Cardiac muscle cell (in vitro differentiated cells and primary cell): ENCODE measurements at places on chromosomes 7 and 10. TPM values are rescaled to one million over a fixed set of nuclear protein-coding genes. Genes with fewer than 3 reads are reported as not detected.

DNA sequence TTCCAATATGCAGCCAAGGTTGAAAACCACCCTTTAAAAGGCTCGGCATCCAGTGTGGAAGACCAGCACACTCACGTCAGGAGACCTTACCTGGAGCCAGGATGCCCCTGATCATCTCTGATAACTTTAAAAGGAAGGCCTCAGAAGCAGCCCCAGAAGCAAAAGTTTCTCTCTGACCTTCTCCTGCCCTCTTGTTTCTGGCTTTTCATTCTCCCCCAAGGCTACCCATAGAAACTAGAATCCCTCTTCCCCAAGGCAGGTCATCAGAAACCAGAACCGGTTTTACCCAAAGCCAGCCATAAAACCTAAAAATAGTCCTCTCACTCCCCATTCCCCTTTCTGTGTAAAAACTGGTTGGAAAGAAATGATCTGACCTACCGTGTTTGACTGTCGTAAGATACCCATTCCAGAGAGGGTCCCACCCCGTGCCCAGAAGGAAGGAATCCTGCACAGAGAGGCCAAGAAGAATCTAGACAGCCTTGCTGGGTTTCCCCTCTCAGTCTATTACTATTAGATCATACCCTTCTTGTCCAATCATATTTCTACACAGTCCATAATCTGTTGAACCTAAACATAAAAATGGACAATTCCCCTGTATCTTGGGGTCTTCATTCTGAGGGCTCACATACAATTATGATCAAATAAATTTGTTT, 17.5 kb upstream of the TSPAN14 start:
- DNase-seq: no peak

- no peak for DNase-seq
Measured at GRCh38 chr7:13692548-13692947, 296.9 kb downstream of the ETV1 start.

DNA sequence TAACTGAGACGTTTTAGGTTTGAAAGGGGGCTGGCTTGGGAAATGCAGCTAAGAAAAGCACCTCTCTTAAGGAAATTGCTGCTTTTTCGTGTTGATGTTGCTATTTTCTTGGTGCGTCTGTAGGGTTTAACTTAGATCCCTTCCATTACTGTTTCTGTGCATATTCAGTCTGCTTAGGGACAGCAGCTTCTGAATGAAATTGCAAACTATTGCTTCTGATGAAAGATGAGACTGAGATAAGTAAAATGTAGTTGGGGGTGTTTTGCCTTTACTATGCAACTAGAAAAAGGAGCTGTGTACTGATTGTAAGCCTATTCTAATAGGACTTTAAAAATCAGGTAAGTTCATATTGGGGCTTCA, 772 bp downstream of the HDAC9 start:
- no peak for DNase-seq

GRCh38 chr7:11458736-11459483, 373.1 kb downstream of the THSD7A start:
- DNase-seq: no peak

DNA sequence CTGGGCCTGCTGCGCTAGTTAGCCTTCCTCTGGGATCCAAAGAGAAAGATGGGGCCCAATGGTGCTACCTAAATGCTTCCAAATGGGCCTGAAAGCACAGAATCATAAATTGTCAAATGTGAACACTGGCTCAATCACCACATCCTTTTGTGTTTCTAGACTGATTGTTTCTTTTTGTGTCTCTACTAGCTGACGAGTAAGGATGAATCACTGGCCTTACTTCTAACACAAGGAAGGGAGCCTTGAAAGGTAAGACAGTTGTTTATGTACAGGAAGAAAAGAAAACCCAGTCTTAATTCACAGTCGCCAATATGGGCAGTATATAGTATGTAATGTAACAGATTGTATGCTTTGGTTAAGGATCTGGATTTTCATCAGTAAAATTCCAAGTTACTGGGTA, 89.5 kb downstream of the ZNF92 start:
- no peak for DNase-seq

The NUB1 gene
- 31.4 and 34.3 TPM in 2 replicates for total RNA-seq
